ENCODE measurements at places on chromosomes 13 and 19.
A peak's percentile ranks its signal among the peaks of the same experiment; 100 is the strongest.

GRCh38 chr13:111960152-111960772, 106.7 kb upstream of the SOX1 start:
- no peak for DNase-seq

GRCh38 chr13:99465454-99465853, 35.8 kb upstream of the TM9SF2 start:
- no peak for DNase-seq

- no peak for DNase-seq
Measured at GRCh38 chr13:41785402-41786172, 175.3 kb downstream of the VWA8 start.

DNA sequence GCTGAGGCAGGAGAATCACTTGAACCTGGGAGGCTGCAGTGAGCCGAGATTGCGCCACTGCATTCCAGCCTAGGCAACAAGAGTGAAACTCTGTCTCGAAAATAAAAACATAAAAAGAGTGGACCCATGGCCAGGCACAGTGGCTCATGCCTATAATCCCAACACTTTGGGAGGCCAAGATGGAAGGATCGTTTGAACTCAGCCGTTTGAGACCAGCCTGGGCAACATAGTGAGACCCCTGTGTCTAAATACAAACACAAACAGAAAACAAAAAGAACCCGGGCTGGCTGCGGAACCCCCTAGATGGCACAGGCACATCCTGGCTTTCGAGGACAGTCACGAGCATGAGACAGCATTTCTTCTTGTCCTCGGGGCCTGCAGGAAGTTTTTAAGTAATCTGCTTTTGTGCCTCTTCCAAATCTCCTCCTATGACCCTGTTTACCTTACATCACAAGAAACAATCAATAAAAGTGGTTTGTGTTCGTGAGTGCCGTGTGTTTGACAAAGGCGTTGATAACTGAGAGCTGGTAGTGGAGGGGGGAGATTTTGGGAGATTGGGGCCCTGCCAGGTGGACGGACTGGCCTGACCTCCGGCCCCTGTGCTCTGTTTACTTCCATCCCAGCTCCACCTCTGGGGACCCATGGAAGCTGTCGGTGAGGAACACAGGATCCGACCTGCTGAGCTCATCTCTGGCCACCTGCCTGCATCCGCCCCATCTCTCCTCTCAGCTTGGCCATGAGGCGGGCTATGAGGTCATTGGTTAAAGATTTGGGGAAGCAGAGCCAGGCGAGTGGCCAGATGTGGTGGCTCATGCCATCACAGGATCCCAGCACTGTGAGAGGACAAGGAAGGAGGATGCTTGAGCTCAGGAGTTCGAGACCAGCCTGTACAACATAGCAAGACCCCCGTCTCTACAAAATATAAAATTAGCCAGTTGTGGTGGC, 5.9 kb upstream of the GDF15 start:
- DNase-seq, result peak; percentile 98

DNA sequence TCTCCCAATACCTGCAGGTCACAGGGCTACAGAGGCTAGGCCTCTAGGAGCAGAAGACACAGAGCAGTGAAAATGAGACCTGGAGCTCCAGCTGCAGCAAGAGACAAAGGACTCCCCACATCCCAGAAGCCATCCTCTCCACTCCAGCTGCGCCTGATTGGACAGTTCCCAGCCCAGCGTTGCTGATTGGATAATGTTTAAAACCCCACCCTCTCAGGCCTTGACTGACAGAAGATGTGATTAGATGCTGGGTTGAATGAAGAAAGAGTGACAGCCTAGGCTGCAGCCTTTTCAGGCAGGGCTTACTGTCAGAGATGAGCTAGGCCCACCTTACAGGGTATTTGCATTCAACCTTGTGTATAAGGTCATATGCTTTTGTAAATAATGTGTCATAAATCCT, 59.4 kb downstream of the ZNF708 start:
- DNase-seq, result no peak

- DNase-seq, result no peak
Measured at GRCh38 chr13:76813891-76814290, 72.3 kb downstream of the KCTD12 start.

- no peak for DNase-seq
Measured at GRCh38 chr13:66553391-66553790, 676.7 kb downstream of the PCDH9 start.

DNA sequence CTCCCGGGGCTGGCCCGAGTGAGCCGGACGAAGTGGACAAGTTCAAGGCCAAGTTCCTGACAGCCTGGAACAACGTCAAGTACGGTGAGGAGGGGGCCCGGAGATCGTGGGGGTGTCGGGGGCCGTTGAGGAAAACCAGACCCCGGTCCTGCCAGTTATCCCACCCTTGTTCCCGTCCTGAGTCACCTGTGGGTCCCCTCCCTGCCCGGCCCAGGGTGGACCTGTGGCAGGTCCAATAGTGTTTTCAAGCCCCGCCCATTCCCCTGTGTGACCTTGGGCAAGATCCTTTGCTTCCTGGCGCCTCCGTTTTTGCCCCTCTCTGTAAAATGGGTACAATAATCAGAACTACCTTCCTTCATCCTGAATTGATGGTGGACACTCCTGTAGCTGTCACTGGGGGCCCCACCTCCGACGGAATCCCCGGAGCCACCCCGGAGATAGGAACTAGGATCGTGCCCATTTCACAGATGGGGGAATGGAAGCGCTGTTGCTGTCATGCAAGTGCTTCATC, 593 bp downstream of the ATG4D start:
- DNase-seq, result no peak

DNA sequence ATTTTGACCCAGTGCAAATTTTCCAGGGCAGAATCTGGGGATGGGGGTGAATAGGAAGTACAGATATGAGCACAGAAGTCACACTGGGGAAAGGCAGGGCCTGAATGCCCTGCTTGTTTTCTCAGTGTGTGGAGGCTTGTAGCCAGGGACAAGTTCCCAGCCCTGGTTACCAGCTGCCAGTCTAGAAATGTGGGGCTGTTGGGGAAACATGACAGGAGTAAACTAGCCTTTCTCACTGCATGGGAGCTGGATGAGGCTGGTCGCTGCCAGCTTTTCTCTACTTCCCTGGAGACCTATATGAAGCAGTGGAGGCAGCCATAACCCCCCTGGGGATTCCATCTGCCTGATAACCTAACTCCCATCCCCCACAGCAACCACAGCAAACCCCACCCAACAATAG, 2267.7 kb downstream of the PCDH9 start:
- DNase-seq, result no peak

DNA sequence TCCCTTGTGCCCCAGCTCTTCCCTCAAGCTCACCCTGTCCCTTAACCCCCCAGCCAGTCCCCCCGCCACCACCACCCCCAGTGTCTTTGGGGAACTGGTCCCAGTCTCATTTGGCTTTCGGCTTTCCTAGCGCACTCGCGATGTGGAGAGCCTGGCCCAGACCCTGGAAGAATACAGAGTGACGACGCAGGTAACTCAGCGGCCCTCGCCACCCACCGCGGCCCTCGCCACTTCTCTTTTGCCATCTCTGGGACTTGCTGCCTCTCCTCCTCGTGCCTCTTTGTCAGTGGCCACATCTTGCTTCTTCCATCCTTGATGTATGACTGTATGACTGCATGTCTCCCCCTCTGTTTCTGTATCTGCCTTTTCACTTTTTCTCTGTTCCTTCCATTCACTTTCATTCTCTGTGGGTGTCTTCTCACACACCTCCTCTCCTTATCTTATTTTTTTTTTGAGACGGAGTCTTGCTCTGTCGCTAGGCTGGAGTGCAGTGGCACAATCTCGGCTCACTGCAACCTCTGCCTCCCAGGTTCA, 15.7 kb downstream of the PTH2 start:
- DNase-seq, result no peak

- no peak for DNase-seq
Measured at GRCh38 chr19:17946965-17947784, 14.4 kb downstream of the CCDC124 start.

- DNase-seq, result no peak
Measured at GRCh38 chr13:74930402-74931165, 551.4 kb downstream of the TBC1D4 start.

DNA sequence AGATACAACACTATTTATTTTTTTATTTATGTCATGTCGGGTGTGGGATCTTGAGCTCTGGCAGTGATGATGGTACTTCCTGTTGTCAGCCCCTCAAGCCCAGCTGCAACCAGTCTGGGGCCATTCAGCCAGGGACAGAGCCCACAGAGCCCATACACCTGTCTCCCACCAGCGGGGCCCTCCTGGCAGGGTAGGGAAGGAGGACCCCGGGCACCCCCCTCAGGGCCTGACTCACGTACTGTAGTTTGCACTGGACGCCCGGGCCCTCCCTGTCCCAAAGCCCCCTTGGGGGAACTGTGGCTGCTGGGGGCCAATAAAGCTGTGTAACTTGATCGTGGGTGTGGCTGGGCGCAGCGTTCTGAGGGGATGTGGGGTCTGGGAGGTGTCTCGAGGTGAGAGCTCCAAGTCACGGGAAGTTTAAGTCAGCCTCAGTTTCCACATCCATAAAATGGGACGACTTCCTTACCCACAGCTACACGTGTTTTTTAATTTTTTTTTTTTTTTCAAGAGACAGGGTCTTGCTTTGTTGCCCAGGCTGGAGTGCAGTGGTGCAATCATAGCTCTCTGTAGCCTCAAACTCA, 9.5 kb downstream of the ATG4D start:
- no peak for DNase-seq

GRCh38 chr13:43362556-43362955, 339.2 kb downstream of the DNAJC15 start:
- DNase-seq, result no peak

- no peak for DNase-seq
Measured at GRCh38 chr13:101626925-101627555, 174.6 kb downstream of the ITGBL1 start.

DNA sequence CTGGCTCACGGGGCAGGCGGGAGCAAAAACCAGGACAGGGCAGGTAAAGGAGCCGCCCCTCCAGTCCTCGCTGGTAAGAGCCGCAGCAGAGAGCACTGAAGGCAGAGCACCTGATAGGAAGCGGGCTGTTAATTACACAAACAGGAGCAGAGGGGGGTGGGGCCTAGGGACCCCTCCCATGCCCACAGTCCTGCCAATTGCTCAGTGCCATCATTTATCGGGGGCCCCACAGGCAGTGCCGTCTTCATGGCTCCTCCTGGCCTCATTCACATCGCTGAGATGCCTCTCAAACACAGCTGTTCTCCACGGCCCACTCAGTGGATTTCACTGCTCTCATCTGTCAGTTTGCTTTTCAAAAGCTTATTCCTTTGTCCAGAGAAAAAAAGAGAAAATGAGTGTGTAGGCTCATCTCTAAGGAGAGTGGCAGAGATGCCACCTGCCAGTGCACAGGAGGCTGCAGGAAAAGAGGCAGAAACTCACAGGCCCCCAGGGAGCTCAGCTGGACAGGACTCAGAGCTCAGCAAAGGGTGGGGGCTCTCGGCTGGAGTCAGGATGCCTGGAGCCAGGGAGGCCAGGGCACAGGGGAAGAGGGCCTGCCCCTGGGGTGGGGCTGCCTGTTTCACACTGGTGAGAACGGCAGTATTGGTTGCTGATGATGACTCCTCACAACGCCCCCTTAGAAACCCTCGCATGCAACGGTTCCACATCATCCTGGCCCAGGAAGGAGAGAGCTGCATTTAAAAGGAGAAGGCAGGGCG, 174.6 kb downstream of the COL4A1 start:
- DNase-seq, result peak; percentile 32

DNA sequence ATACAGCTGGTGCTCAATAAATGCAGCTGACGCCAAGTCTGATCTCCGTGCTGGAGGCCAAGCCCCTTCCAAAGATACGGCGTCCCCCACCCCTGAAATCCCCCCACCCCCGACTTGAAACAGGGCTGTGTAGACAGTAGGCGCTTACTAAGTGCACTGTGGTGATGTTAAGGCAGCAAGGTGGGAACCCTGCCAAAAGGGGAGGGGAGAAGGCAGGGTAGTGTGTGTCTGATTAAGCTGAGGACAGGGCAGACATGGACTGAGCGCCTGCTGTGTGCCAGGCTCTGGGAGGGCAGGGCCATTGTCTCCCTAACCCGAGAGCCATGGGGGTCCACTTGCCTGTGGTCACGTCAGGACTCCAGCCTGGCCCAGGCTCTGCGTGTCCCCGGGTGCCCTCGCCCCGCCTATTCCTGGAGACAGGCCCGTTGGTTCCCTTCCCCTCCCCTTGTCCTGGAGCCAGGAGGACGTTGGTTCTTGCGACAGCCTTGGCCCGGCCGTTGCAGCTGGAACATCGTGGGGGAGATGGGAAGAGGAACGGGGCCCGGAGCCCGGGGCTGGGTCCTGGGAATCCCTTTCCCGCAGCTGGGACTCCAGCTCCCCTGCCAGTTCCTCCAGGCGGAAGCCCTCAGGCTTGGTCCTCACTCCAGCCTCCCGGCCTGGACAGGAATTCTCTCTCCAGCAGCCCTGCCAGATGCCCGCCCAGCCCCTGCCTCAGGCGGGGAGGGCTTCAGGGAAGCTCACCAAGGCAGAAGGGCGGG, 1.7 kb upstream of the ELANE start:
- DNase-seq, result no peak

DNA sequence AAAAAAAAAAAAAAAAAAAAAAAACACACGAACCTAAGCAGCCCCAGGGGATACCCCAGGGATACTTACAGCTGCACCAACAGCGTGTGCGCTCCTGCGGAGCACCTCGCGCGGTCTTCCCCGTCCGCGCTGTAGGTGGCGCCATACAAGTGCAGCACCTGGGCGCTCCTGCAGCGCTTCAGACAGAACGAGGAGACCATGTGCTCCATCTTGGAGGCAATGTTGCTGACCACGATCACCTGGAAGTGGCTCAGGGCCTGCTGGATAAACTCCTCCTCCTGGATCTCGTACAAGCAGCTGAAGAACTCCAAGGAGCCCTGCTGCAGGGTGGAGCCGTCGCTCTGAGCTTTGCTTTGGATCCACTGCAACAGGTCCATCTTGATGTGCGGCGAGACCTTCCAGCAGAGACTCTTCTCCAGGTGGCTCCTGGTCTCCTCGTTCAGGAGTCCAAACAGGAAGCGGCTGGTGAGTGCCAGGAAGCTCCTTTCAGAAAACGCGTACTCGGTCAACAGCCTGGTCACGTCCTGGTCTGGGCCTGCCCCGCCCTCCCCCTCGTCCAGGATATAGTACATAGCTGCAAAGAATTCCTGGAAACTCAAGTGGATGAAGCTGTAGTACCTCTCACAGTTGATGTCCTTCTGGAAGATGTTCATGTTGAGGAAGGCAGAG, 14.5 kb downstream of the NLRP12 start:
- DNase-seq, result no peak

- DNase-seq, result no peak
Measured at GRCh38 chr13:101121608-101122007, 294.7 kb downstream of the NALCN start.
